ENCODE measurements at places on chromosomes 13 and 19.

GRCh38 chr13:105773863-105774538 lies 761.5 kb downstream of the EFNB2 start:
- DNase-seq: no peak

- peak; percentile 94 for DNase-seq
Measured at GRCh38 chr19:50376166-50377050, at the start of gene NR1H2. NR1H2 (plus strand) TSS chr19:50376457; CDS start chr19:50377606, 1,149 bp downstream.

DNA sequence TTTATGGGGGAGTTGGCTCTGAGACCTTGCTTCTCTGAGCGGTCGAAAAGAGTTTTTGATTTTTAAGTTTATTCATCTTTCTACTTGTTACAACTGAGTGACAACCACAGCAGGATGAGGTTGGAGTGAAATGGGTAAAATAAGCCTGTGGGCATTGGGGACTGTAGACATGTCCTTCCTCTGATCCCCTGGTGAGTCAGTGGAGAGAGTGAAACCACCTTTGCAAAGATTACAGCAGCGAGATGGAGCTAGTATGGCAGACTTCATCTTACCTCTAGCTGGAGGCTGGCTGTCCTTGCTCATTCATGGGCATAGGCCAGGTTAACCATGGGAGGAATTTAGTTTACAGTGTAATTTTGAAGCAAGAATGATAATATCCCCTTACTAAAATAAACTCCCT lies 30.9 kb upstream of the PSG9 start:
- no peak for DNase-seq

- DNase-seq: peak; percentile 43
Measured at GRCh38 chr19:48489608-48490216, 20.5 kb downstream of the CYTH2 start.

- DNase-seq: no peak
Measured at GRCh38 chr13:80962855-80963254, 621.9 kb upstream of the SPRY2 start.

GRCh38 chr19:36973844-36974195 lies 57.7 kb downstream of the ZNF568 start:
- DNase-seq: no peak

- no peak for DNase-seq
Measured at GRCh38 chr19:6091771-6092291, 18.5 kb downstream of the RFX2 start.

GRCh38 chr19:56750658-56751057 lies 79.1 kb upstream of the ZNF835 start:
- DNase-seq: no peak

DNA sequence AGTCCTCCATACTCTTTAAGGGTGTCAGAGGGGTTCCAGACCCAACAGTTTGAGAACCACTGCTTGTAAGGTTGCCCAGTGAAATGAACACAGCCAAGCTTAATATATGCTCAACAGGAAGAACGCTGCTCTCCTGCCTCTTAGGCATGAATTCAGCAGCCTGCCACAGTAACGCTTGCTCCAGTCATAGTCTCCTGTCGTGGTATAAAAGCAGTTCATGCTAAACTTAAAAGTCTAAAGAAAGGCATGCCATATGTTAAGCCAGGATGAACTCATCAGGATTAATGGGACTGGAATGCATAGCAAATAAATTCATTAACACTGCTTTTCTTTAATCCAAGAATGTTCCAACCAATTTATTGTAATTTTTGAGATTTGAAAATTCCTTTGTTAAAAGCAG lies 38.7 kb downstream of the SLC7A1 start:
- no peak for DNase-seq

GRCh38 chr13:45674908-45675307 lies 27.2 kb upstream of the CBY2 start:
- DNase-seq: no peak

DNA sequence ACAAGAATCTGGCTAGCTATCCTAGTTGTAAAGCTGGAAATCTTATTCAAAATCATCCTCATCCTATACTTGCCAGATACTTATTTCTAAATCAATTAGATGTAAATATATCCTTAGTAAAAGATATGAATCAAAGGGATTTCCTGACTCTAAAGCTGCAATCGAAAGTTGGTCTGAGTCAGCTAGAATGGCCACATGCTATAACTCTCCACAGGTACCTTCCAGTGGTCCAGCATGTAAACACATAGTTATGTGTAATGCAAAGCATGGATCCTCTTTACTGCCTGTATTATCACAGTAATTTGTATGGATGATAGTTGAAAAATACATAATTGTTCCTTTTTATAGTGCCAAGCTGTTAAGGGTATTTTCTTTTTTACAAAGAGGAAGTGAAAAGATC lies 27.4 kb downstream of the SLITRK6 start:
- no peak for DNase-seq

- DNase-seq: no peak
Measured at GRCh38 chr13:91277013-91277676, 70.3 kb upstream of the MIR17HG start.

GRCh38 chr19:10019246-10019645 lies 6.0 kb downstream of the RDH8 start:
- DNase-seq: no peak

DNA sequence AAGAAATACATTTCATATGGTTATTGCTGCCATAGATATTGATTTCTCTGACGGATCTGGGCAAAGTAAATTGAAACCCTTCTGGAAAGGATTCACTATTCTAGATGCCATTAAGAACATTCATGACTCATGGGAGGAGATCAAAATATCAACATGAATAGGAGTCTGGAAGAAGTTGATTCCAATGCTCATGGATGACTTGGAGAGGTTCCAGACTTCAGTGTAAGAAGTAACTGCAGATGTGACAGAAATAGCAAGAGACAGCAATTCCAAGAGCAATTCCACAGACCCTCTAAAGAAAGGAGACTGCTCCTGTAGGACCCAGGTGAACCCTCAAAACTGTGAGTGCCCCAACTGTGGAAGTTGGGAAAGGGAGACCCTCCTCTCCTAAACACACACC lies 30.9 kb upstream of the KCTD12 start:
- no peak for DNase-seq

- DNase-seq: no peak
Measured at GRCh38 chr13:69828527-69828926, 279.1 kb upstream of the ATXN8OS start.

DNA sequence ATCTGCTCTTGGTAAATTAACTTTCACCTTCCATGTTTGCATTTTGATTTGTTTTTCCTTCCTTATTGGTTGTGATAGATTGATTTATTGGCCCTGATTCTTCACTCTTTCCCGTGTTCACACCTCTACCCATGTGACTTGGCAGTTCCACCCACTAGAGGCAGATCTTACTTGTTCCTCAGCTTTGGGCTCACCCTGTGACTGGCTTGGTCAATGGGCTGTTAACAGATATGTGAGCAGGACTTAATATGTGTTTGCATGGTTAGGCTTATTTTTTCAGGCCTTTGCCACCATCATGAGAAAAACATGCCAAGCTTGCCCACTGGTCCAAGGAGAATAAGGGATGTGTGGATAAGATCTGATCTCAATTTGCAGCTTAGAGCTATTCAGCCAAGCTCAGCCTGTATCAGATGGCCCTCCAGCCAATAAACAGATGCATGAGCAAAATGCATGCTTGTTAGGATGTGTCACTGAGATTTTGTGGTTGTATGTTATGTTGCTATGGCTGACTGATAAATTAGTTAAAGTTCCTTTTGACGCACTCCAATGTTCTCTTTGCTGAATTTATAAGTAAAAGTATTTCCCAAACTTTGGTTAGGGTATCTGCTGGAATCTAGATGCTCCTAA lies 48.0 kb downstream of the RGCC start:
- DNase-seq: no peak

DNA sequence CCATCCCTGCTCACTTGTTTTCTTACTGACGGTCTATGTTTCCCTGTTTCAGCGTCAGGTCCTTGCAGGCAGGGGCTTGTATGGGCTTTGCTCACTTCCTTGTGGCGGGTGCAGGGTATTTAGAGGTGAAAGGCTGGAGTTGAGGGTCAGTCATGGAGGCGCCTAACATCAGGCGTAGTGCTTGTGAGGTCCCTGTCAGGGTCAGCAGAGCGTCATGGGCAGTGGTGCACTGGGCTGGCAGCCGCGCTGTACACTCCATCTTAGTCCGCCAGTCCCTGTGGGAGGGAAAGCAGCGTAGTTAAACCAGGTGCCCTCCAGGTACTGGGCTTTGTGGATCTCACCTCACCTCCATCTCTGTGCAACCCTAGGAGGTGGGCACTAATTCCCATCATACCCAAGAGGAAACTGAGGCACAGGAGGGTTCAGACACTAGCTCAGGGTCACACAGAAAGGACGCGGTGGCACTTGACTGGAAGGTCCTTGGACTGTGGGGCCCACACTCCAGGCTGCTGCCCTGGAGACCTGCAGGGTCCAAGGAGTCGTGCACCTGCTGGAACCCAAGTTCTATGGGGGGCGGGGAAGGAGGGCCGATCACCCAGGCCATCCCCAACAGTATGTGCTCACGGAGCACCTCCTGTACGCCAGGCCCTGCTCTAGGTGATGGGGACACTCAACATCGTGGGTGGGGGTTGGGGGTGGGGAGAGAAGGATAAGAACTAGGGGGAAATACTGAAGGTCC lies 4.6 kb downstream of the GRAMD1A start:
- no peak for DNase-seq

GRCh38 chr13:107348925-107349324 lies 781.0 kb upstream of the ARGLU1 start:
- DNase-seq: no peak

GRCh38 chr19:4594201-4594600 lies 34.7 kb upstream of the SEMA6B start:
- no peak for DNase-seq

DNA sequence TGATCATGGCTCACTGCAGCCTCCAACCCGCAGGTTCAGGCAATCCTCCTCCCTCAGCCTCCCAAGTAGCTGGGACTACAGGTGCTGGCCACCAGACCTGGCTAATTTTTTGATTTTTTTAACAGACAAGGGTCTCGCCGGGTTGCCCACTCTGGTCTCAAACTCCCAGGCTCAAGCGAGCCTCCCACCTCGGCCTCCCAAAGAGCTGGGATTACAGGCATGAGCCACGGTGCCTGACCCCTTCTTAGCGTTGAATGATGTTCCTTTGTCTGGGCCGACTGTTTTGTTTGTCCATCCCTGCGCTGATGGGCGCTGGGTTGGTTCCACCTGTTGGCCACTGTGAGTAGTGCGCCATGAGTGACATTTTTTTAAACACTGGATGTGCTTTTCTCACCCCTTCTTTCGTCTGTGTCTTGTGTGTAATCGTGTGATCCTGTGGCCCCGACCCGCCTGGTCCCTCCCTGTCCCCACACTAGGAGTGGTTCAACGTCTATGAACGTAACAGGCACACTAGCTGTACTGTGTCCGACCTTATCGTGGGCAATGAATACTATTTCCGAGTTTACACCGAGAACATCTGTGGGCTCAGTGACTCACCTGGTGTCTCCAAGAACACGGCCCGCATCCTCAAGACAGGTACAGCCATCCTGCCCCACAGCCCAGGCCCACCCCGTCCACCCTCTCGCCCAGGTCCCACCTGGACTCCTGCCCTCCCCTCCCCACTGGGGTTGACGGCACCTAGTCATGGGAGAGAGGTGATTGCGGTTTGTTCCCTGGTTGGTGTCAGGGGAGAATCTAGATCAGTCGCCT lies 15.0 kb upstream of the EMC10 start:
- DNase-seq: peak; percentile 60

GRCh38 chr19:6393983-6394412 lies 1.0 kb upstream of the GTF2F1 start:
- no peak for DNase-seq

GRCh38 chr19:30911491-30911890 lies 437.7 kb downstream of the TSHZ3 start:
- no peak for DNase-seq

DNA sequence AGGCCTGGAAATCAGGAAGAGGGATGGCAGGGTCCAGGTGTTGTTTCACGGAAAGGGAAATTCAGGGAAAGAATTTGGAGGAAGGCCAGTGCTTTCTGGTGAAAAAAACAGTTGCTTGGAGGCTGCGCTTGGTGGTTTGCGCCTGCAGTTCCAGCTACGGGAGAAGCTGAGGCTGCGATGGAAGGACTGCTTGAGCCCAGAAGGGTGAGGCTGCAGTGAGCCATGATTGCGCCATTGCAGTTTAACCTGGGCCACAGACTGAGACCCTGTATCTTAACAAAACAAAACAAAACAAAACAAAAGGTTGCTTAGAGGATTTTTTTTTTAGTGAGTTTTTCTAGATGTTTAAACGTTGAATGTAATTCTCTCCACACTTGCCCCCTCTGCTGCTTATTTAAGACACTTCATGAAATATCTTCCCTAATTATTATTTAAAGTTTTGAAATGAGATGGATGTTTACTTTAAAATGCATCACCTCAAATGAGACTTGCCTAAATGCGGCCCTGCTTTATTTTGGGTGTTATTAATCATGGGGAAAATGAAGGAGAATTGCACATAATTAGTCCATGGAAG lies 75.4 kb upstream of the TRPC4 start:
- no peak for DNase-seq

DNA sequence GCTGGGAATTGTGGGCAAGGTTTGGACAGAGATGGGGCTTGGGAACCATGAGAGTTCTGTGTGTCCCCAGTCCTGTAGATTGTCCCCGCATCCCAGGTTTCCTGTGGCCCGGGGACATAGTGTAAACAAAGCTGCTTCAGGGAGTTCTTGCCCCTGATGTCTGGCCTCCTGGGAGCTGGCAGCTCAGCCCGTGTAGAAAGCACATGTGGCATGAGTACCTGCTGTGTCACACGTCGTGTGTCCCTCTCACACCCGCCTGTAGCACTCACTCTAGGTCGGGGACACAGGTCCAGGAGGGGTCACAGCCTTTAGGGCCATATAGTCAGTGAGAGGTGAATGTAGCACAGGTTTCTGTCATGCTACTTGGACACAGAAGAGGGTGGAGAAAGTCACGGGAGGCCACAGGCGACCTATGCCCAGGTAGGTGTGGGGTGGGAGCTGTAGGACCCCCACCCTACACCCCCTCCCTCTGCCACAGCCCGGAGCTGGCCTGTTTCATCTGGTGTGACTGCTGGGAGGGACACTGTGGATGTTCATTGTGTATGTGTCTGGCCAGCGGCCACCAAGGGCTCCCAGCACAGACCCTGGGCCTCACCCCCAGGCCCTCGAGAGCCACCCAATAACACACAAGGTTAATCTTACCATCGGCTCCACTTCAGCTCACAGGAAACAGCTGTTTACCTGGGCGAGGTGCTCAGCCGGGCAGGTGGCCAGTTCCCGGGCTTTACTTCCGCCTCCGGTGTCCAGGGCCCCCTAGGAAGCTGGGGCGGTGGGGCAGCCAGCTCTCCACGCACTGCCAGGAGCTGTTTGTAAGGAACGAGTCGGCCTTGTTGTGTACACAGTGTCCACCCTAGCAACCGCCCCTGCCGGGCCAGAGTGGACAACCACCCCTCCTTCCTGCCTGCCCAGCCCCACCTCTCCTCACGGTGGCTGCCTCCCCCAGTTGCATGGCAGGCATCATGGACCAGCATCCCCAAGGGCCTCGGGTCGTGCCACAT lies 49.7 kb downstream of the COMP start:
- peak; percentile 63 for DNase-seq

GRCh38 chr19:287381-287871 lies 3.8 kb downstream of the PLPP2 start:
- DNase-seq: no peak

Data from SHP77 (cell line).